ENCODE measurements at places on chromosomes 7 and 10.

DNA sequence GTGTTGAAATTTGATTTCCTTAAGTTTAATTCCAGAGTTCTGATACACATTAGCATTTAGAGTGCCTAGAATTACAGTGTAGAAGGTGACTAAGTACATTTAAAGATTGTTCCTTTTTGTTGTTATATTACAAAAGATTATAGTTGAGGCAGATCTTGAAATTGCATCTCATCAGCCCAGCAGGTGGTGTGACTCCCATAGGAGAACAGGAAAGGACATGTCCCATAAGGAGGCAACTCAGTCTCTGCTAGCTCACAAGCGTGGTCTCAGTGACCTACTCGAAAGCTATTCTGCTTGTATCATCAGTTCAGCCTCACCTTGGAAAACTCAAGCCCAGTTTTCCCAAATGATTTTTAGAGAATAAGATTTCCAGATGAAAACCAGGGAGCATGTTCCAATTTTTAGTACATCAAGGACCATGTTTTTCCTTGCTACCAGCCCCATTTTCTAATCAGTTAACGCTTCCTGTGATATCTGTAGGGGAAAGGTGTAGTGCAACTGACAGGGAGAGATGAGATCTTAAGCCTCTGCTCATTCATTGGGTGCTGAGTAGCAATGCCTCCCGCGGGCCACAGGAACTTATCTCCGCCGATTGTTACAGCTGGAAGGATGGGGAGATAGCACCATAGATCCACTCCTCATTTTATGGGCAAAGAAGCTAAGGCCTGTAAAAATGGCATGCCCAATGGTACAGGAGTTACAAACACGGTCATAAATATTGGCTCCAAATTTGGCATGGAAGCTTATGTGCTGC lies 1.1 kb upstream of the GNAI1 start:
- DNase-seq: no peak

DNA sequence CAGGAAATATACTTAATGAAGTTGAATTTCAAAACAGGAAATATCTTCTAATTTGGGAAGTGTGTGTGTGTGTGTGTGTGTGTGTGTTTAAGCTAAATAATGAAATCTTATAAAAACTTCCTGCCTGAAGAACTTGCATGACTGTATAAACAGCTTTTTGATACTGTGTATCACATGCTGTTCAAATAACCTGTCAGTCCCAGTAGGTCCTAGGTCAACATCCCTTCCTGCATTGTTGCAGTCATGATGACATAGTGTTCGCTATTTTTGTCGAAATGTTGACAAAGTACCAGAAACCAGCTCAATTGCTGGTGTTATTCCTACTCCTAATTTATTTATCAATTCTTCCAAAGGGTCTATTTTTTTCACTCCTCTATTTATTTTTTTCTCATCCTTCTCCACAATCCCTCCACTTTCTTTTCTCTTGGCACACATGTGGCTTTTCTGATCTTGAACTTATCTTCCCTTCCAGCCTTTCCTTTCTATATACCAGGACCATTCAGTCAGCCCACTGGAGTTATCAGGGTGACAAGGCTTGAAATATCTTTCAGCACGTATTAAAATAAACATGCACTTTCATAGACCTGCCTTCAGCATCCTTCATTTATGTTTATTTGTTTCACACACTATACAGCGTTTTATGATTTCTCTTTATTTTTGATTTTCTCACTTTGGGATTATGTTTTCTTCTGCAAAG lies 115.8 kb downstream of the PLXDC2 start:
- DNase-seq: no peak

DNA sequence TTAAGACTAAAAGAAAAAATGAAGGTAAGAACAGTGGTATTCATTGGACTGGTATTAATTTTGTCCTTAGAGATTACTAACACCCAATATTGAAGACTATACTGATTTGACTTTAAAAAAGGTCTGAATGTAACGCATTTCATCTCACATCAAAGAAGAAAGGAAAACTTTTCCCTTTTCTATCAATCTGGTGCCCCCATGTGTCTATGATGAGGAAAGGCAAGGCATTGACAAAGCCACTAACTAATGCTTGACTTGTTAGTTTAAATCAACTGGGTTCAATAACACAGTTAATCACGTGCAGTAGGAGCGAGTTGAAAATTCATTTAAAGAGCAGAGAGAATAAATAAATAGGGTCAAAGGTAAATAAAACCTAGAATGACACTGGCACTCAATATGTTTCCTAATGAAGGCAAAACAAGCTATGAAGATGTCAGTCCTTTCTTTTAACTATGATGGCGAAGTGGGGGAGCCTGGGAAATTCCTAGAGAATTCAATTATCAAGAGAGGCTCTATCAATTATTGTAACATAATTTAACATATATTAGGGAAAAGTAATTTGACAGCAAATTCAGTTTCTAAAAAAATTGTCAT lies 180.9 kb downstream of the ANK3 start:
- DNase-seq: peak; percentile 4

- no peak for DNase-seq
Measured at GRCh38 chr7:36607721-36608095, 116.6 kb downstream of the AOAH start.

DNA sequence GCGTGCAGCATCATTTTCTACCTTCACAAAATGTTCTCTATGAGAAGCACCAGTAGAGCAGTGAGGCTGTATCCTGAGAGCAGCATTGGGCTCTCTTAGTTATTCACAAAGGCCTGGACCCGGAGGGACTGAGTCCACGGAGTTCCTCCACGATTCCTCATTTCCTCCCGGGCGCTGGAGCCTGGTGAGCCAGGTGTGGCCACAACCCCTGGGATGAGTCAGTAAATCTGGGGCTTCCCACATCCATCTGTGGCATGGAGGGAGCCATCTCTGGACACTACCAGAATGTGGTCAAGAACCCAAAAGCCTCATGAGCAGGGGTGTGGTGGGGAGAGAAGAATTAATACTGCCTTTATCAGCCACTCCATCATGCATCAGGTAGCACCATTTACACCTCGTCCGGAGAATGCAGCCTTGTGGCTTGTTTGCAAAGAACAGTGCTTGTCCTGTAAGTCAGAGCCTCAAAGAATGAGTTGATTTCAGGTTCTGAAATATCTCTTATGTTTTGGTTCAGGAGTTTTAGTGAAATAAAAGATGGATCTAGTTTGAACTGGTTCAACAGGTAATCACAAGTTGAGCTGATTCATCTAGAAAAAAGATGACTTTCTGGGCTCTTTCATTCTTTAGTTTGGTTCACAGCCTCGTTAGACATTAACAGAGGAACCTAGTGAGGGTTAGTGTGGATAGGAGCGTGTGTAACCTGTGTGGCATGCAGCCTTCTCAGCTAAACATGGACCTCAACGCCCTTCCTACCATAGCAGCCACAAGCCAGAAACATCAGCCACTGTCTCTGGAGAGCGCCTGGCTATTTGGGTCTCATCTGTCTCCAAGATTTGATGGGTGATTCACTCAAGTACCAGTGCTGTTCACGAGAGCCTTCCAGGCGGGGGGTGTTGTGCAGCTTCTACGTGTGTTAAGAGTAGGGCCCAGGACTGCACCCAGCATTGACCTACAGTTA lies 95.2 kb downstream of the WDR37 start:
- DNase-seq: no peak

DNA sequence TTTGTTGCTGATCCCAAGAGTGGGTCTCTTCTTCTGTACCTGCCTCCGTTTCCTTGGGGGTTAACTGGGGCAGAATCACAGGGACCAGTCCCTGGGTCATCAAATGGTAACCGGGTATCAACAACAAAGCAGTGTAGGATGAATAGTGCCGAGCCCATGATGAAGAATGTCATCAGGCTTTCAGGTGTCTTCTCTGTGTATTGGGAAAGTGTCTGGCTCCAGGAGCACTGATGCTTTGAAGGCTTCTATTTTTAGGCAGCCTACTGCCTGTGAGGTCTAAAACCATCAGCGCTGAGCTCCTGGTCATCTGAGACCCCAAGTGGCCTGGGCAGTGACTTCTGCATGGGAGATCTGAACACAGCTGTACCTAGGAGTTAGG lies 48.2 kb upstream of the SHH start:
- no peak for DNase-seq

GRCh38 chr10:68212721-68213352 lies 19.1 kb downstream of the ATOH7 start:
- DNase-seq: peak; percentile 4

- no peak for DNase-seq
Measured at GRCh38 chr10:71761541-71762113, 11.7 kb downstream of the VSIR start.

DNA sequence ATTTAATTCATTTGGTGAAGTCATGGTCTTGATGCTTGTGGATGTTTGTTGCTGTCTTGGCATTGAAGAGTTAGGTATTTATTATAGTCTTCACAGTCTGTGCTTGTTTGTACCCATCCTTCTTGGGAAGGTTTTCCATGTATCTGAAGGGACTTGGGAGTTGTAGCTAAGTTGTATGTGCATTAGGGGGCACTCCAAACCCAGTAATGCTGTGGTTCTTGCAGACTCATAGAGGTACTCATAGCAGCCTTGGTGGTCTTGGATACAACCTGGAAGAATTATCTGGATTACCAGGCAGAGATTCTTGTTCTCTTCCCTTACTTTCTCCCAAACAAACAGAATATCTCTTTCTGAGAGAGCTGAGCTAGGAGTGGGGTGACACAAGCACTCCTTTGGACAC lies 93.2 kb downstream of the ADCYAP1R1 start:
- no peak for DNase-seq

- peak; percentile 25 for DNase-seq
Measured at GRCh38 chr7:33062023-33062781, at the start of gene NT5C3A. Gene NT5C3A (minus strand): TSS chr7:33062776. CDS start chr7:33062705, 71 bp downstream.

DNA sequence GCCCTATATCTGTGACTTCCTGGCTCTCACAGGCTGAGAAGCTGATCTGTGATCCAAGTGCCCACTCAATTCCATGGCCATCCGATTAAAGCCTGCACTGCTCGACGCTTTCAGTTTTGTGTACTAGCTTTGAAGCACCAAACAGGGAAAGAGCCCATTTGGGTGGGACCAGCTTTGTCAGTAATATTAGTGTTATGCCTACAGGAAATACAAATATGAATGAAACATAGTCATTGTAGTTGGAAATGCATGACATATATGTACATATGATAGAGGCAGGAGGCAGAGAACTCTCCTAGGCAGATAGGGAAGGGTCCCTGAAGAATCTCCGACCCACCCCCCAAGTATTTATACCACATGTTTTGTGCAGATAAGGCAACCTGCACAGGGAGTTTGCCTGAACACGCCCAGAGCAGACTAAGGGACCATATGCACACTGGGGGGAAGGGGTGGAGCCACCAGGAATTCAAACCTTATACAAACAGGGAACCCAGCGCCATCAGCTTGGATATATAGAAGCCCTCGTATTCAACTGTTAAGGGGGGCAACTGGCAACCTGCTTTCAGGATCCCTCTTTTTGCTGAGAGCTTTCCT lies 653.2 kb downstream of the PARD3 start:
- DNase-seq: no peak

- DNase-seq: no peak
Measured at GRCh38 chr10:125262409-125262808, 102.0 kb upstream of the CTBP2 start.

GRCh38 chr7:31033674-31034300 lies 18.3 kb upstream of the ADCYAP1R1 start:
- DNase-seq: no peak

DNA sequence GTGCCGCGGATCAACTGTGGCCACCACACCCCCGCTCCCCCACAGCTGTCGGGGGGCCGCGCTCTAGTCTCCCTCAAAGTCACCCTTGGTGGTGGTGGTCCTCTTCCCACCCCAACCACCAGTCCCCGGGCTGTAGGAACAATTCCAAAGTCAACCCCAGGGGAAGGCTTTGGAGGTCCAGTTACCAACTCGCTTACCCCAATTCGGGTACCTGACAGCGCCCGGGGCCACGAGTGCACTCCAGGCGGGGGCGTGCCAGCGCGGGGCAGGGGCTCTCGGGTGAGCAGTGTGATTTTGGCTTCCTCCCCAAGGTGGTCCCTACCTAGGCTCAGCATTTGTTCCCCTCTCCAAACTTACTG lies 584 bp upstream of the ZMIZ1 start:
- no peak for DNase-seq

Measured in DMS 273 treated with DMSO at 0.1 percent for 48 hours (cell line).